ENCODE measurements at places on chromosomes 3 and 15.

DNA sequence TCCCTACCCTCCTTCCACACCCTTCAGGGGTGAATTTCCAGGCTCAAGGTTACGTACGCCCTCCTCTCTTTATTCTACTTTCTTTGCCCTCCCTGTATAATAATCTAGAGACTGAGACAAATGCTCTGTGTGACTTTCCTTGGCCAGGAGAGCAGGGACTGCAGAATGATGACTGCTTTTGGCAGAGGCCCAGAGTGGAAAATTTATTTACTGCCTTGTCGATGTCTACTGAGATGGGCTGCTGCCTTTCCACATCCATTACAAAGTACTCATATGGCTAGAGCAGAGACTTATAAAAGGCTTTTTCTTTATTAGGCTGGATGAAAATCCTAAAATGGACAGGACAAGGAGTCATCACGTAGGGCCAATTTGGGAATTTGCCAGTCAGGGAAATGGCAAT, 576.2 kb downstream of the TUSC7 start:
- DNase-seq = no peak

GRCh38 chr3:146170591-146170990, 9.6 kb upstream of the PLOD2 start:
- DNase-seq = no peak

GRCh38 chr3:125087768-125088391, 32.1 kb upstream of the HEG1 start:
- DNase-seq = no peak

- no peak for DNase-seq
Observed at GRCh38 chr3:187925326-187925725, 180.1 kb upstream of the BCL6 start.

- no peak for DNase-seq
Observed at GRCh38 chr3:29410660-29411405, 130.0 kb downstream of the RBMS3 start.

- DNase-seq = no peak
Observed at GRCh38 chr3:190855151-190855550, 7.3 kb downstream of the GMNC start.

DNA sequence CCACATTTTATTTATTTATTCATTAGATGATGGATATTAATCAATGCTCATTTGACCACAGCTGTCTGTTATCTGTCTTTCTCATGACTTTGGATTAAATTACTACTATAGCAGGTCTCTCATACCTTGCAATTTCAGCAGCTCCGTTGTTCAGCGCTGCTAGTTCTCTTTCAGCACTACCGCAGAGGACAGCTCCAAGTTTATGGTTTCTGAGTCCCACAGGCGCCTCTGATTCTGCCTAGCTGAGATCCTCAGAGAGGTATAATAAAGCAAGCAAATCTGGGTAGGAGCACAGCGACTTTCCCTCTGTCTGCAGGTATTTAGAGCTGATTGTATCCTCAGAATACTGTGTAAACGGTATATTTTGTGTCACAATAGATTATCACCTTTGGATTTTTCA, 204.9 kb downstream of the CNTN4 start:
- DNase-seq = no peak

- DNase-seq = peak; percentile 70
Observed at GRCh38 chr3:56887402-56888025, 85.8 kb upstream of the ARHGEF3 start.

GRCh38 chr15:79989682-79990081, 18.7 kb upstream of the BCL2A1 start:
- DNase-seq = no peak

- DNase-seq = no peak
Observed at GRCh38 chr3:5095886-5096285, 26.2 kb upstream of the ARL8B start.

- DNase-seq = no peak
Observed at GRCh38 chr3:51337666-51338065, 47.4 kb upstream of the MANF start.

- DNase-seq = no peak
Observed at GRCh38 chr3:117454908-117455307, 745.3 kb downstream of the TUSC7 start.

- no peak for DNase-seq
Observed at GRCh38 chr3:37871858-37872257, 10.2 kb downstream of the CTDSPL start.

DNA sequence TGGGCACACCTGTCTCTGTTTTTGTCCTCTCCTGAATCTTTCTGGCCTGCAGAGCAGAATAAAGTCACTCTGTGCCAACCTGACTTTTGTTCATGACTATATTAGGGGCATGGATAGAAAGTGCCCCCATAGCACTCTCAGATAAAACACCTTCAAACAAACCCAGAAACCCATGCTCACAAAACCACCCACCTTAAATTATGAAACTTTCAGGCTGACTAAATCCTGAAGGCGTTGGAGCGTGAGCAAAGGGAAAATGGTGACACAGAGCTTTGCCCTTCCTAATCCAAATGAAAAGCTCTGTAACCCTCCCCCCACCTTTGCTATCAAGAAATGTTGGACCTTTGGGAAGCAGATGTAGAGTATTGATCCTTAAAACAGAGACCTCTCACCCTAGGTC, 138.9 kb downstream of the IGF1R start:
- no peak for DNase-seq

- DNase-seq = peak; percentile 52
Observed at GRCh38 chr15:74322558-74323180, 44.8 kb downstream of the CYP11A1 start.

DNA sequence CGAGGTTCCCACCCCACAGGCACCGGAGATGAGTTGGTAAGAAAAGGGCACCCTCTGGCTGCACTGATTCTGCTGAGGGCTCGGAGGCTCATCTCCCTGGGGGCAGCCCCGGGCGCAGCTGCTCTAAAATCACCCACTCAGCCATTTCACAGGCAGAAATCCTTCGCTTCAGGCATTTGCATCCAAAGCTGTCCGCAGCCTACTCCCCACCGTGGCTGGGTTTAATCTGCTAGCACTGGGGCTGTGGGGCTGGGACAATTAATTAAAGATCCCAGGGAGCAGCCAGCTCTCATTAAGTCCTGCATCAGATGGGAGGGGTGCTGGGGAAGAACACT, 104.3 kb upstream of the PRR20G start:
- no peak for DNase-seq

- no peak for DNase-seq
Observed at GRCh38 chr3:195060531-195061291, 210.2 kb downstream of the XXYLT1 start.

- no peak for DNase-seq
Observed at GRCh38 chr3:135213822-135214221, 418.8 kb downstream of the EPHB1 start.

DNA sequence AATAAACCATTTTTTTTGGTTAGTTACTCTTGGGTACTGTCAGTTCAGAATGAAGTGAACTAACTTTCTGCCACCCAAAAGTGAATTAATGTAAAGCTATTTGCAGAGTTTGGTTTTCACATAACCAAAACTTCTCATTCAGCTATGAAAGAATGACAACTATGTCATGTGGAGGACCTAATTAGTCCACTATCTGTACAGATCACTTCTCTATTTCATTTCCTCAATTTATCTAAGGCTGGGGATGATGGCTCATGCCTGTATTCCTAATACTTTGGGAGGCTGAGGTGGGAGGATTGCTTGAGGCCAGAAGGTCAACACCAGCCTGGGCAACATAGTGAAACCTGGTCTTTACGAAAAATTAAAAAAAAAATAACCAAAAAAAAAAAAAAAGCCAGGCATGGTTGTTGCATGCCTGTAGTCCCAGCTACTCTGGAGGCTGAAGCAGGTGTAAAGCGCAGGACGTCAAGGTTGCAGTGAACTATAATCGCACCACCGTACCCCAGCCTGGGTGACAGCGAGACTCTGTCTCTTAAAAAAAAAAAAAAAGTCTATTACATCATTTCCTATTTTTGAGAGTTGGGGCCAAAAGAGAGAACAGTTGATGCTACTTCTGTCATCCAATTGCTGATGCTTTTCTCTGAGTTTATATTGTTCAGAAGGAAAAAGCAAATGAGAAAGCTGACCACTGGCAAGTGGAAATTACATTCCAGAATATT, 8.7 kb downstream of the HYPK start:
- DNase-seq = no peak

DNA sequence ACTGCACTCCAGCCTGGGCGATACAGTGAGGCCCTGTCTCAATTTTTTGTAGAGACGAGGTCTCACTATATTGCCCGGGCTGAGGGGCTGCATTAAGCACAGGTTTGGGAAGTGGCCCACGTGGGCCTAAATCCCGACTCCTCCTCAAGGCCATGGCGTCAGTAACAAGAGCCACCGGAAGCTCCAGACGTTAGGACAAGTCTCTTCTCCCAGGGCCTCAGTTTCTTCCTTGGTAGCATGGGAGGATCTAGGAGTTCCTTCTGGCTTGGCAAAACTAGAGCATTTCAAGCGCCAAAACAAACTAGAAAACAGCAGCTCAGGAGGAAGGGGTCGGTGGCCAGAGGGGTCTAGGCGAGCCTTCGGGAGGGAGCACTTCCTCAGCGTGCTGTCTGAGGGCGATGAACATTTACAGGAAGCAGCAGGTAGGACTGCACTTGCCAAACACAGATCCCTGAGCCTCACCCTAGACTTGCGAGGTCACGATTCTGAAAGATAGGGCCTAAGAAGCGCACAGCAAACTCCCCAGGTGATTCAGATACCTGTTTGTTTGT, 536 bp downstream of the SNAPC5 start:
- no peak for DNase-seq

- peak; percentile 79 for DNase-seq
Observed at GRCh38 chr3:128112357-128112968, 11.1 kb downstream of the RUVBL1 start.

DNA sequence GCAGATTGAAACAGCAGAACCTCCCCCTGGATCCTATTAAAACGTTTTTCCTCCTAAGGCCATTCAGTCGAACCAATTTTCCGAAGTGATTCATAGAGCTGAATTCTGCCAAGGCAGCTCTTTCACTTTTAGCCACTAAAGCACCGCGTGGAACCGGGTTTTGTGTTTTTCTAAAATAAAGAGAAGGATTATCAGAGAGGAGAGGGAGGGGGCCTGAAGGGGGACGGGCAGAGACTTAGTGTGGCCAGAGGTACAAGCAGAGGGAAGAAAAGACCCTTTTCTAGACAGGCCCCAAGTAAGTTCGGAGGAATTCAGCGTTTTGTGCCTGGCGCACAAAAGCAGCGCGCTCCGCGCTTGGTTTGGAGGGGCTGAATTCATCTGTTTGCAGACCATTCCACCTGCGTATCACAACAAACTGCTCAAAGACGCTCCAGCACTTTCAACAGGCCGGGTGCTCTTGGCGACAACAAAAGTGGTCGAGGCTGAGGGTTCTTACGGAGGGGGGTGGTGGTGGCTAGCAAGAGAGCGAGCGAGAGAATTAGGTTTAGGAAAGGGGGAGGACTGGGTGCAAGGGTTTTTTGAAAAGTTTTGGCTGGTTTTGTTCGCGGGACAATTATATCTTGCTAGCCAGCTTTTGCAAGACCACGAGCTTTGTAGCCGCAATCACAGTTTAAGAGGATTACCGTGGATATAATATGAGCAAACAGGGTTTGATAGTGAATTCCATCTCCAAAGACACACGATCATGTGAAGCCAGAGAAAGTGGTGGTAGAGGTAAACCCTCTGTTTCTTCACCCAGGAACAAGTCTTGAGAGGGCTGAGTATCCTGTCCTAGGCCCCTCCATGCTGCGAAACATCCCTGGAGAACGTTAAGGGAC, 1.2 kb upstream of the FEZF2 start:
- DNase-seq = no peak

DNA sequence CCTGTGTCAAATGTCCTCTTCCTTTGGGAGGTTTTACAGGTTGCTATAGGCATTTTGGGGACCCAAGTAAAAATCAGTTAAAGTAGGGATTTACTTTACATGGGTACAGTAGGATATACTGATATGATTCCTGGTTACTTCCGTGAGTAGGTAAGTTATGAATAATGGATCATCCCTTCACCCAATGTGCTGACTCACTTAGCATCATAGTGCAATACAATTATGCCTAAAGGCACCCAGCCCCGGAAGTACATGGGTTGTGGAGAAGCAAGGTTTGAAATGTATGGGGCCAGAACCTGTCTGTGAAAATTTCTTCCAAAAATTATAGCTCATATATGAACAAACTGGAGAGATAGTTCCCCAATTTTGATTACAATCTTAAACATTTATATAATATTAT, 64.0 kb downstream of the GLB1 start:
- DNase-seq = peak; percentile 43

DNA sequence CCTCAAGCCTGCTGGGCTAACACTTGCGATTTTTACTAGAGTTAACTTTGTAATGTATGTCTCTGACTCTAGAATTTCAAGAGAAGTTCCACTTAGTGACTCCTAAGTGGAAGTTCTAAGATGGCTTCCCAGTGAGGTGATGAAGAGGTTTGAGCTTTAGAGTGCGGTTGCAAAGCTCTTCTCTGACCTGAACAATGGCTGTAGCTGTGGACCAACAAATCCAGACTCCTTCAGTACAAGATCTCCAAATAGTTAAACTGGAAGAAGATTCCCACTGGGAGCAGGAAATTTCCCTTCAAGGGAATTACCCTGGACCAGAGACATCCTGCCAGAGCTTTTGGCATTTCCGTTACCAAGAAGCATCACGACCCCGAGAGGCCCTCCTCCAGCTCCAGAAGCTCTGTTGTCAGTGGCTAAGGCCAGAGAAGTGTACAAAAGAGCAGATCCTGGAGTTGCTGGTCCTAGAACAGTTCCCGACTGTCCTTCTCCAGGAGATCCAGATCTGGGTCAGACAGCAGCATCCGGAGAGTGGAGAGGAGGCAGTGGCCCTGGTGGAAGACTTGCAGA, 22.3 kb downstream of the WDR73 start:
- no peak for DNase-seq

DNA sequence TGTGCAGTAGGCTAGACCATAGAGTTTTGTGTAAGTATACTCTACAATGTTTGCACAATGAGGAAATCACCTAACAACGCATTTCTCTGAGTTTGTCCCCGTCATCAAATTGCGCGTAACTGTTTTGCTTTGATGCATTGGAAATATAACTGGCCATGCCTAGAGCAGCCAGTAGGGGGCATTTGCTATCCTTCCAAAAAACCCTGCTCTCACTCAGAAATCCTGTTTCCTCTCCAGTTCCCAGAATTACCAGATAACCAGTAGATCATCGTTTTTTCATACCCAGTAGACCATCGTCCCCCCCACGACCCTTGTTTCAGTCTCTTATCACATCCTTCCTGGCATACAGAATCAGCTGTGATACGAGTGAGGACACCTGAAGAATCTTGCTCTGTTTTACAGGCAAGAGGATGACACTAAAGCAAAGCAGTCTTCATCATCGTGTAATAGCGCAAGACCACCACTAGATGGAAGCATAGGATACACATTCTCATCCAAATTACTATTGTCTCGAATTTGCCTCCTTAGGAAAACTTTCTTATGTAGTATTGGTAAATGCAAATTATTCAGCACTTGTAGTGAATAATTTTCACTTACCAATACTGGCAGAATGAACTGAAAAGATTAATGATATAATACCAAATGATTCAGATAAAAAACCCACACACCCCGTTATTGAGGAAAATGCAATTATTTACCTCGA, 4.4 kb upstream of the GABRR3 start:
- DNase-seq = peak; percentile 84

DNA sequence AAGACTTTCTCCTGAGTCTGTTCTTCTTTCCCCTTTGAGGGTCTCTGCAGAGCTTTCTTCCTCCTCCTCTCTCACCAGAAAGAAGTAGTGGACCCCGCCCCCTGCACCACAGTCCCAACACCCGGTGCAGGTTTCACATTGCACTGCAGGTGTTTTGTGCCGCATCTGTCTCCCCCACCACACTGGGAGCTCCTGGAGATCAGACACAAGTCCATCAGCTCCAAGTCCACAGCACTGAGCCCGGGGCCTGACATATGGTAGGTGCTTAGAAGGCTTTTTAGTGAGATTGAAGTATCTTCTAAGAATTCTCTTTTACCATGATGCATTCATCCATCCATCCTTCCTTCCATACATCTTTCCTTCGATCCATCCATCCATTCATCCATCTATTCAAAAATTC, 9.8 kb downstream of the STRA6 start:
- DNase-seq = no peak
